ENCODE measurements at places on chromosomes 3 and 15.

DNA sequence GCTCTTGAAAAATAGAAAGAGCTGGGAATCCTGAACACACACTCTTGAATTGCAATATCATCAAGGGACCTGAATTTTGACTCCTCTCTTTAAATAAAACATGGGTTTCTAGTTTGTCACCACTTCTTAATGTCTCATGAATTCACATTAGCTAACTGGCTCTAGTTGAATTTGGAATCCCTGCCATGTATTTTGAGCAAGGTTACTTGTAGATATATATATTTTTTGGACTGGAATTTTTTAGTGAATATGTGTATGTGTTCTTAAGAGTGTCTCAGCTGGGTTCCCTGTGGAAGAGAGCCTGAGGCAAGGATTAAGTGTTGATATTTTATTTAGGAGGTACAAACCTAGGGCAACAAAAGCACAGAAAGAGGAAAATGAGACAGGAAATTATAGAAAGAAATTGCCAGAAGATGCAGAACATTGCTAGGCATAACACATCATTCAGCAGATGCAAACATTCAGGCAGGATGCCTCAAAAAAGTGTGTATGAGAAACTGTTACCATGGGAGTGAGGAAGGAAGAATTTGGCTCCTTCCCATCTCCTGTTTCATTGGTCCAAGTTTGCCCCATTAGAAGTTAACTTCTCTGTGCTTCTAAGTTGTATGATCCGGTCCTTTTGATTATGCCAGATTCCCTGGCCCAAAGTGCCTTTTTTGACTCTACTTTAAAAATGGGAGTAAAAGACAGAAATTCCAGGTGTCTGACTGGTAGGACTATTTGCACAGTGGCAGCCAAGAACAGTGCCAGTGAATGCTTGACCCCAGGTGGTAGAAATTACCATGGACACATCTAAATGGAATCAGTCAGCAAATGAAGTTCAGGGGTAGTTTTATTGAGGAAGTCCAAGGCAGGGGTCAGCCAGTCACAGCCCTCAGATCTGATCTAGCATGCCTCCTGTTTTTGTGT, 253.7 kb upstream of the TGFBR2 start:
- no peak for DNase-seq

GRCh38 chr3:134296616-134297015, 46.0 kb upstream of the RYK start:
- DNase-seq = no peak

DNA sequence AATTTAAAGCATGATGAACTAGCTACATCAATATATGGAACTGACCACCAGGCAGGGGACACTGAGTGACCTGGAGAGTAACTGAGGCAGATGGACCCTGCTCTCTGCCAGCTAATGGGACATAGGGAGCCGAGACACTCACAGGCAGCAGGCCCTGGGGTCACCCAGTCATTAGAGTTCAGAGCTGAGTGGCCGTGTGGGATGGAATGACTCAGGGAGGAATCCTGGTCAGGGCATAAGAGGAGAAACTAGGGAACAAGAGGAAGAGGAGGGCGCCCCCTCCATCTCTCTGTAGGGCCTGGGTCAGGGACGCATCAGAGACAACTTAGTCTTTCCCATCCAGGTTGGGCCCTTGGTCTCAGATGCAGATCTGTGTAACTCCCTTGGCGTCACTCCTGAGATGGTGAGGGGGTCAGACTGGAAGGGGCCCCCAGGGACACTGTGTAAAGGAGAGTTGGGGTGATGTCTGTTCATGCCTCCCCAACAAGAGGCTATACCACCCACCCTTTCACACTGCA, 39.8 kb downstream of the CCDC12 start:
- no peak for DNase-seq

DNA sequence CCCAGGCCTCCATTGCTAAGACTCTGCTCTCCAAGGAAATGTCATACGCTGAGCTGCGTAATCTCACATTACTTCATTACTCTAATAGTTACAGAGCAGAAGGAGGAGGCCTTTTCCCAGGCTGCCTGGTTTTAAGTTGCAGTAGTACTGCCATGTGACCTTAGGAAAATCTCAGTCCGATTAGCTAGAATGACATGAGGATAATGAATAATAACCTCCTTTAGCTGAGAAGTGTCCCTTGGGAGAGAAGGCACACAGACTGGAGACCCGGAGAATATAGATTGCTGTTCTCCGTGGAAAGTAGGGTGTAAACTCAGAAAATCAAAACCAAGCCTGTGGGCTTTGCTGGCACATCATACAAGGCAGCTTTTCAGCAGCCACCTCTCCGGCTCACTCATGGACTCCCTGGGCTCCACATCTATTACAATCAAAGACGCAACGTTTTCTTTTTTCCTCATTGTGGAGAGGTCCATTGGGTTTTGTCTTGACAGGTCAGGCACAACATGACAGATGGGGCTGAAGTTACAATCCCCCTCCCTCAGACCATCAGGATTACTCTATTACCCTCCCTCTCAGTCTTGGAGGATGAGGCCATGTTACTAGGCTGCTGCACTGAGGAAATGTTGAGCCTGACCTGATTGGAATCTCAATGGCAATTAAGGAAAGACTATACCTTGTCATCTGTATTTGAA, 134.8 kb upstream of the MB21D2 start:
- no peak for DNase-seq

- DNase-seq = no peak
These were observed 45.4 kb upstream of the DLG1 start for GRCh38 chr3:197343656-197344408.

DNA sequence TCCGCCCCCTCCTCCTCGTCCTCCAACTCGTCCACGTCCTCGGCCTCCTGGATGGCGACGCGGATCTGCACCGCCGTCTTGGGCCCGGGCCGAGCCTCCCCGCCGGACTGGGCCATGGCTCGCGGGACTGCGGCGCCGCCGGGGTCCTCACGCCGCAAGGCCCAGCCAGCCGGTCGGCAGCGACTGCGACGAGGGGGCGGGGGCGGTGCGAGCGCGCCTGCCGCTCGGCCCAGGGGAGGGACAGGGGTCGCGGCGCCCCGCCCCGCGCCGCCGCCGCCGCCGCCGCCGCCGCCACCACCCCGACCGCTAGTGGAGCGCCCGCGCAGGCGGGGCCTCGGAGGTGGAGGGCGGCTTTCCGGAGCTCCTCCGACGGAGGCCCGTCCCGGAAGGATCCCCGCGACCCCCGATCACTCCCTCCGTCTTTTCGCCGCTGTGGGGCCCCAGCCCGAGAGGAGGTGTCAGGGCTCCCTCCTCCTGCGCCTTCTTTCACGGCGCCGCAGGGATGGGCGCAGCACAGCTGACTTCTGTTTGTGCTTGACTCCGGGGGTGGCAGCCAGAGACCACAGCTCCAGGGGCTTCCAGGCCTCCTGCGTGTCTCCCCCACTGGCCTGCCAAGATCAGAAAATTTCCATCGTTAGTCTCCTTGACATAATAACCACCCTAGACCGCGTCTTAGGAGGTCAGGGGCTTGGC, at the start of gene LARP6:
TSS of gene LARP6 (minus strand) at position 185 of the 693 bp plus-strand sequence. CDS start at position 116, 69 bp downstream.
- peak; percentile 36 for DNase-seq

- DNase-seq = no peak
These were observed 105.3 kb upstream of the PEX5L start for GRCh38 chr3:180142041-180142440.

DNA sequence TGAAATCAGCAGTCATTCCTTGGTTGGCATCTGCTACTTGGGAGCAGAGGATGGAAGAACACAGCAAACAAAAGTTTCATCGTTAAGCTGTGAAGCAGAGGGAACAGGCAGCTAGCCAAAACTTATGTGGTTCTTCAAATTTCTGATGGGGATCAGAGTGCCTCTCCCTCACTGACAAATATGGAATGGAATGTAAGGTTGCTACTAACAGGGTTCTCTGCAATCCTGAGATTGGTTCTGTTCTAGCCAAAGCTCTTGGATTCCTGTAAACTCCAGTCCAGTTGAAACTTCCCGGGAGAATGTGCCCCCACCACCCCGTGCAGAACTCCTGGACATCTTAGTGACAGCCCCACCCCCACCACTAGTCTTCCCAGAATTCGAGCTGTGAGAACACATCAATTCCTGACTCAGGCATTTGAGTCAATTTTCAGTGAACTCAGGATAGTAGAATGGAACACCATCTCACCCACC, 55.9 kb upstream of the PHLDB2 start:
- DNase-seq = peak; percentile 42

- peak; percentile 86 for DNase-seq
These were observed 720 bp upstream of the TNIK start for GRCh38 chr3:171460725-171461524.

- peak; percentile 86 for DNase-seq
These were observed 1.8 kb downstream of the DIPK2A start for GRCh38 chr3:143973259-143974021.

DNA sequence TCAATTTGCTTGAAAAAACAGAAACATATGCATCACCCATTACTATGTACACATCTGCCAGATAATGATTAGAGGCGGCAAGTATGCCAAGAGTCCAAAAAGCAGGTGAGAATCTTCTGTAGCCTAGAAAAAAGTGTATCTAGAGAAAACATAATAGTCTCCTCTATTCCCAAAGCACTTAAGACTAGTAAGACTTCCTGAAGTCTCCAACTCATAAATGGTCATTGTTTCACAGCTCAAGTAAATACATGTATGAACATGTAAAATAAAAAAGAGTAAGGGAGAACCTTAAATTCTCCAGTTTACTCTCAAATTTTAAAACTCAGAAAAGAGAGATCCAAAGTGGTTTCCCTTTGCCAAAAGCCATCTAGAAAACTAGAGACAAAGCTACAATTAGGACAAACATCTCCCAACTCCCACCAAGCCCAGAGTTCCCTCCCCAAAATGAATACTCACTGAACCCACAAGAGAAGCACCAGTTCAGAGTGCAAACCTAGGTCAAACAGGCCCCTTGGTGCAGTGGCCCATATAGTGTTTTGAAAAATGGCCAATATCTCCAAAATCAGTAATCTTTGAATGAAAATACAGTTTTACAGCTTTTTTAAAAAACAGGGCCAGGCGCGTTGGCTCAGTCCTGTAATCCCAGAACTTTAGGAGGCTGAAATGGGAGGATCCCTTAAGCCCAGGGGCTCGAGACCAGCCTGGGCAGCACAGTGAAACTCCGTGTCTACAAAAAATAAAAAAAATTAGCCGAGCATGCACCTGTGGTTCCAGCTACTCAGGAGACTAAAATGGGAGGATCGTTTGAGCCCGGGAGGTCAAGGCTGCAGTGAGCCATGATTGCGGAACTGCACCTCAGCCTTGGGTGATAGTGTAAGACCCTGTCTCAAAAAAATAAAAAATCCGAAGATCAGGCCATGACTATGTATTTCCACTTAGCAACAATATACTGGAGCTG, 11.0 kb upstream of the MAP4 start:
- no peak for DNase-seq

DNA sequence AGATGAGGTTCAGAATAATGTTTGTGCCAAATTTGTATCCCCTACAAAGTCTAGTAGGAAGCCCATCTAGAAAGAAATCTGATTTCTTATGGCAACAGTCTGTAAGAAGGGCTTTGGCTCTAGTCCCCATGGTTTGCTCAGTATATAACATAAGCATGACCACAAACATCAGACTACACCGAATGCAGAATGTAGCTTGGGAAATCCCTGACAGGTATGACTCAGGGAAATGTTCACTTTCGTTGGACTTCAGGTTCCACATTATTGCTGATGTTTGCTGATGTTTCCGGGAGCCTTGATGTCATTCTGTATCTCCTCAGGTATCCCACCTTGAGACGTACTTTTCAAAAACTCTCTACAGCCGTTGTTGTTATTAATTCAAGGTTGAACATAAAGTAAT, 304.4 kb upstream of the TGFBR2 start:
- no peak for DNase-seq

GRCh38 chr3:72722930-72723726, 125.1 kb downstream of the SHQ1 start:
- DNase-seq = no peak

GRCh38 chr15:38864122-38864521, 299.5 kb upstream of the RASGRP1 start:
- DNase-seq = no peak

- DNase-seq = no peak
These were observed 29.0 kb downstream of the CCR3 start for GRCh38 chr3:46271209-46271745.

DNA sequence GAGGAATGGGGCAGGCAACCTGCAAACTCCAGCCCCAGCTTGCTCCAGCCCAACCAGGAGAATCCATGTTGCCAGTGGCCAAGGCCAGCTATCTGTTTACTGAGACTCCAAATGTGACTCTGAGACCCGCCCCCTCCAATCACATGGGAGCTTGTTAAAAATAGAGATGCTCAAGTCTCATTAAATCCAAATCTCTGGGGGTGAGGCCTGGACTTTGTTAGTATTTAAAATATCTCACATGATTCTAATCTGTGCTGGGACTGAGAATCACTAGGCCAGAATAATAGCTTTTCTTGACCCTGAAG, 224.2 kb upstream of the TBL1XR1 start:
- no peak for DNase-seq

DNA sequence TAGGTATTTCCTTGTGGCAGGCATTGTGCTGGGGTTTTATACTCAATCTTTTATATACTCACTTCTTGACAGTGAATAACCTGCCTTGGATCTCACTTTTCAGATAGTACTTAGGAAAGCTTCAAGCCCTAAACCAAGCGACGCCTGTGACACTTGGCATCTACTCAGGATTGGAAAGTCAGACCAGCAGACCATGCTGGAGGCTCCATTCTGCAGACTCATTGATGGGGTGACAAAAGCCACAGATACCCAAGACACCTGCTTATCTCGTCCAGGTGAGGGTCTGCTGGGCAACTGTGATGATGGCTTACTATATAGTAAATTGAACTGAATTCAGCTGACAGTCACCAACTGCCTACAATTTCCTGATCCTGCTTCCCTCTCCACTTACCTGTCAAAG, 79.4 kb upstream of the MRPS22 start:
- DNase-seq = no peak

- DNase-seq = no peak
These were observed 219.3 kb upstream of the TMCO5A start for GRCh38 chr15:37715101-37715500.

- DNase-seq = peak; percentile 86
These were observed at the start of gene USP3 for GRCh38 chr15:63504247-63504978. USP3 (plus strand) TSS chr15:63504593; CDS start chr15:63504740, 147 bp downstream.

DNA sequence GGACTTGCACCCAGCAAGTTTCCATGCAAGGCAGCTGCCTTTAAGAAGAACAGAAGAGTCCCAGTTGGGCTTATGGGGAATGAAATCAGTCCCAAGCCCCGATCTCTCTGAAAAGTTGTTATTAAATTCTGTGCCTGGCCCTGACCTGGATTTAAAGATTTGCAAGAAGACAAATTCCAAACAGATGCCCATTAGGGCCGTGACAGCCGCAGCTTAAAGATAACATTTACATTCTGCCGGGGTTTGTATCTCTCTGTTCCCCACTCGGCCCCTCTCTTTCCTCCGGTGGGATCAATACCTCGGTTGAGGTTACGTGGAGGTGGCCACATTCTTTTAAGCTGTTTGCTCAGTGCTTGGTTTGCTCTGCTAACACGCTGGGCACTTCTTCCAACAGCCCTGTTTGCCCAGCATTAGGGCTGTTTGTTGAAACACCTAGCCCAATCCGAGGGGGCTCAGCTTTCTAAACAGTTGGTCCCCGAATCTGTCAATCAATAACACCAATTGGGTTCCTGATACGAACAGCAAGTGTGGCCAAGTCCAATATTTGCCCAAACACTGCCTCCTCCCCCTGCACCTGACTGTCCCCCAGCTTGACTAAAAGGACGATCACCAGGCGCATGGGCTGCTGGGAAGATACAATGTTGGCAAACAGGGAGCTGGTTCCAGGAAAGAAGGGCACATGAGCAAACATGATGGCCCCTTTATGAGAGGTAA, 108.6 kb downstream of the RPLP1 start:
- DNase-seq = no peak
